CD4-positive, alpha-beta T cell treated with Interleukin-4 for 1 hour (primary cell): ENCODE measurements at places on chromosomes 11 and 22.

DNA sequence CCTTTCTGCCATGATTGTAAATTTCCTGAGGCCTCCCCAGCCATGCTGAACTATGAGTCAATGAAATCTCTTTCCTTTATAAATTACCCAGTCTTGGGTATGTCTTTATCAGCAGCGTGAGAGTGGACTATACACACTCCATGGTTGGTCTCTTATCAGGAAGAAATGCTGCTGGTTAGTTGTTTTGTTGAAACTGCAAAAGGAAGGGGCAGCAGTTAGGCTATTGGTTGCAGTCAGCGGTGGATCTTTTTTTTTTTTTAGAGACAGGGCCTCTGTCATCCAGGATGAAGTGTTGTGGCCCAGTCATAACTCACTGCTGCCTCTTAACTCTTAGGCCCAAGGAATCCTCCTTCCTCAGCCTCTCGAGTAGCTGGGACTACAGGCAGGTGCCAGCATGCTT is 51.7 kb downstream of the HSD17B12 start:
- no peak for DNase-seq

GRCh38 chr11:3086671-3087150 is 29.5 kb upstream of the CARS1 start:
- DNase-seq = no peak

DNA sequence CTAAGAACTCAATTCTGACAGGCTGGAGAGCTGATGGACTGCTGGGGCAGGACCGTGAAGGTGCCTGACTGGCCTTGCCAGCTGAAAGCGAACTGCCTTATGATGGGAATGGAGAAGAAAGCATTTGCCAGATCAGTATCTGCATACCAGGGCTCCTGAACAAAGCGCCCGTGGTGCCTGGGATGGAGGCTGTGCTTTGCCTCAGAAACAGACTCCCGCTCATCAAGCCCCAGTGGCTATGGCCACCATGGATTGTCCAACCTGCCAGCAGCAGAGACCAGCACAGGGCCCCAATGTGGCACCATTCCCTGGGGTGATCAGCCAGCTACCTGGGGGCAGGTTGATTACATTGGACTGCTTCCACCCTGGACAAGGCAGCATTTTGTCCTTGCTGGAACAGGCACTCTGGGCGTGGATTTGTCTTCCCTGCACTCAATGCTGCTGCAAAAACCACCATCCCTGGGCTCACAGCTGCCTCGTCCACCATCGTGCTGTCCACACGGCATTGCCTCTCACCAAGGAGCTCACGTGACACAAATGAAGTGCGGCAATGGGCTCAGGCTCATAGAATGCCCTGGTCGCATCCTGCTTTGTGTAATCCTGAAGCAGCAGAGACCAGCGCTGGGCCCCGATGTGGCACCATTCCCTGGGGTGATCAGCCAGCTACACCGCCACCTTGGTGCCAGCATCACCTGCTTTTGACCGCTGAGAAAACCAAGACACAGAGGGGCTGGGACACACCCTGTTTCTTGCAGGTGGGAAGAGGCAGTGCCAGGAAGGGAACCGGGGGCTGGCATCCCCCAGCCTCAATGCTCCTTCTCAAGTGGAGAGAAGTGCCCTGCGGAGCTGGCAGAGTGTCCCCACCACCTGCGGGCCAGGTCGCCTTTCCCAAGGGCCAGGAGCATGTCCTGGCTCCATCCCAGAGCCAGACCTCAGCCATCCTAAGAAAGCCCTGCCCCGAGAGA is 1367.5 kb downstream of the BRD1 start:
- no peak for DNase-seq

GRCh38 chr11:57786436-57786835 is 24.8 kb downstream of the CTNND1 start:
- DNase-seq = no peak

- no peak for DNase-seq
These were observed 3.7 kb downstream of the OMP start for GRCh38 chr11:77106321-77106720.

- no peak for DNase-seq
These were observed 1196.3 kb downstream of the BRD1 start for GRCh38 chr22:48631288-48631863.

GRCh38 chr11:43282607-43283440 is 29.0 kb upstream of the API5 start:
- peak; percentile 20 for DNase-seq

DNA sequence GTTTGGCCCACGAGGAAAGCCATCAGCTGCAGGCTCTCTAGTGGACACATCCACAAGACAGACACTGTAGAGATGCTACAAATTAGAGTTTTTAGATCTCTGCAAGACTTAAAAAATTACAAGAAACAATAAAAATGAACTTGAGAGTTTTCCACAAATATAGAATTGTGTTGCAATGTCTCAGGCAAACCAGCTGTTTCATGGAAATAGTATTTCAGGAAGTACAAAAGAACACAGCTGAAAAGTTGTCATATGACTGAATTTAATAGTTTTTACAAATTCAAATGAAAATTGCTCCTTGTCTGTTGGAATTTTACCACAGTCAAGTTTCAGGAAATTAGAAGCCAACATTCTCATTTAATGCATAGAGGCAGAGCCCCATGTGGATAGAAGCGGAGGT is 184.5 kb upstream of the PITPNB start:
- no peak for DNase-seq

DNA sequence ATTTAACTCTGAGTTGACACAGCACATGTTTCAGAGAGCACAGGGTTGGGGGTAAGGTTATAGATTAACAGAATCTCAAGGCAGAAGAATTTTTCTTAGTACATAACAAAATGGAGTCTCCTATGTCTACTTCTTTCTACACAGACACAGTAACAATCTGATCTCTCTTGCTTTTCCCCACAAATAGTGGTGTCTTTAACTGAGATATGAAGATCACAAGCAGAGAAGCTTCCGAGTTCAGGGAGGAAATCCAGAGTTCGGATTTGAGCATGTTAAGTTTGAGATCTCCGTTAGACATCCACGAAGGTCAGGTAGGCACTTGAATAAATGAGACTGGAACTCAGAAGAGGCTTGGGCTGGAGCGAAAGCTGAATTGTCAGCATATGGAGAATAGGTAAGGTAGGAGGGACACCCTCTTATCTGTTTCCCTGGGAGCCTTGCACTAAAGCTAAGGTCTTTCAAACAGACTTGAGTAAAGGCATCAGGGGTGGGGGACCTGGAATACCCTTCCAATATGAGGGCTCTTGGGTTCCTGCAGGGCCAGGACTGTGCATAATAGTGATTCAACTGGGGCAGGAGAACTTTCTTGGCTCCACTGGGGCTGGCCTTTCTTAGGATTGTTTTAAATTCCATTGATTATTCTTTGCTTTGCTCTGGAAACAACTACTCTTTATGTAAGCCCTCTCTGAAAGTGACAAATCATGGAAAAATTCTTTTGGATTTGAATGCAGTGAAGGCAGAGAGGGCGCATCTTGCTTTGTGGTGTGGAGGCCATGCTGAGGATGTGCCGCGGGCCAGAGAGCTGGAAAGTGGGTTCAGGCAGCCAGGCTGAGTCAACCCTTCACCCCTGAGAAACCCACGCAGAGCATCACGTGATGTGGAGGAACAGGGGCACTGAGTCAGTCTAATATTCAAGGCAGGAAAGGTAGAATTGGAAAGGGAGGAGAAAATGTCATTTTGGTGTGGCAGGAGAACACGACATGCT is 62.7 kb upstream of the AMPD3 start:
- DNase-seq = no peak

GRCh38 chr11:123434262-123434661 is 4.2 kb downstream of the GRAMD1B start:
- peak; percentile 45 for DNase-seq

DNA sequence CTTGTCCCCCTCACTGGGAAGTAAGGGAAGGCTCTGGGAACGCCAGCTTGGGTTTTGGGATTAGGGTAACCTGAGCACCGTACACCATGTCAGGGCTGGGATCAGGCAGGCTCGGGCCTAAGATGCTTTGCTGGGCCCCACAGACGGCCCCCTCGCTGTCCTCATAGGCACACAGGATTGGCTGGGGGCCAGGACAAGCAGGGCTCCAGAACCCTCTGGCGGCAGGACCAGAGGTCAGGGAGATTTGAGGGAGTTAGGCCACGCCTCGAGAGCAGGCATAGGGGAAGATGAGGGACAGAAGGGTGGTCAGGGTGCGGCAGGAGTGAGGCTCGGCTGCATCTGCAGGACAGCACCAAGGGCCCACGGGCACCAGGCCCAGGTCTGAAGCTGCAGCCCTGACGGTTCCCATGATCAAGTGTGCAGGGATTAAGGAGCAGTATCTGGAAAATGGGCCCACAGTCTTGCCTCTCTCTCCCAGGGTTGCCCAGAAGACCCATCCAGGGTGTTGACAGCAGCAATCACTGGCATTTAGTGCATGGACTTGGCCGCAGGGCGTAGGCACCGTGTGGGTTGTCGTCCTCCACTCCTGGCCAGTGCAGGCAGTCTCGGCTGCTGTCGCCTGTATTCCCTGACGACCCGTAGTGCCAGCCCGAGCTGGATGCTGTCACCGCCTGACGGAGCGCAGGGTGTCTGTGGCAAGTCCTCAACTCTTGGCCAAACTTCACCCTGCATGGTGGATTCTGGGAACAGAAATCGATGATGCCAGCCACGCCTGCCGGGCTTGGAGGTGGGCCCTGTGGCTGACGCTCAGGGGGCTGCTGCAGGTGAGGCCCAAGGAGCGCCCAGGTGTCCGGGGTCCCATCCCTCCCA is 15.7 kb upstream of the GNB1L start:
- peak; percentile 10 for DNase-seq

GRCh38 chr11:8749202-8749601 is 66.6 kb downstream of the RPL27A start:
- DNase-seq = no peak

DNA sequence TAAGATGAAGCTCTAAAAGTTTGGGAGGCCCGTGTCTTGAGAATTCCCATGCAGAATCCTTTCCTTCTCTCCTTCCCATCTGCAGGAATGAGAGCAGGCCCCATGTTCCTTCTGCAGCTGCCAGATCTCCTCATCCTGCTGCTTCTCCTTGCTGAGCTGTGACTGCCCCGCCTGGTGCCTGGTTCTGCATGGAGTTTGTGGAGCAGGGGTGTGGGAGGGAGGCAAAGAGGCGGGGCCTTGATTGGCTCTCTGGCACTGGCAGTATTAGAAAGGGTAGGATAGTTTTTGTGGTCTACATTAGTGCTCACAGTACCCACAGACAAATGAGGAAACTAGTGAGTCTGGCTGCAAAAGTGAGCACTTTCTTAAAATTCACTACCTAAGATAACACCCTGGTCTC is 91.1 kb upstream of the CLPB start:
- DNase-seq = no peak

DNA sequence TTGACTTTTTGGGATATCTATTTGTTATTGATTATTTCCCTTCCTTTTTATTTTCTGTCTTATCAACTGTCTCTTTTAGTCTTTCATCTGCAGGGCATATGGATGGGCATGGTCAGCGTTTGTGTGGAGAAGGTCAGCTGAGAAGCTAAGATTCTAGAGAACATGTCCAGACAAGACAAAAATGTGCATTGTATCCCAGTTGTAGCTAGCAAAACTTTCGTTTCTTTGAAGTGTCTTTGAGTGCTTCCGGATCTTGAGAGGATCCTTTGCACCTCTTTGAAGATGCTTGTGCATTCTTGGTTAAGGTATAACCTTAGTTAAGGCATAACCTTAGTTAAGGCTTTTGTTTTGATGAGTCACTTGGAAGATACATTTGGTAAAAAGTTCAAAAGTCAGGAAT is 329.9 kb upstream of the LRRC4C start:
- no peak for DNase-seq

GRCh38 chr11:130631119-130631518 is 182.7 kb downstream of the ADAMTS15 start:
- no peak for DNase-seq

- no peak for DNase-seq
These were observed 552 bp downstream of the RIN1 start for GRCh38 chr11:66335531-66336233.

DNA sequence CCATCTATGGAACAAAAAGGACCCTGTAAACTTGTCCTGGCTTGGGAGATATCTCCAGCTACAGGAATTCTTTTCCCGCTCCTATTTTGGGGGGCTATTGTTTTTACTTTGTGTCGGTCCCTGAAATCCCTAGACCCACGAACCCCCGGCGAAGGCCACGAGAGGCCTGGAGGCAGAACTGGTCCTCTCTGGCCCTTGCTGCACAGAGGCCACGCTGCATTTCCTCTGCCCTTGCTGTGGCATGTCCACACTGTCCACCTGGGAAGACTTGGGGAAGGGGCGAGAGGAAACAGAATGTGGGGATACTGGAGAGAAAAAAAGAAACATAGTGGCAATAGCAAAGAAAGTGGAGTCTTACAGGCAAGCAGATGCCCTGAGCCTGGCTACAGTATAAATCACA is 2.3 kb upstream of the ANO1 start:
- DNase-seq = no peak

DNA sequence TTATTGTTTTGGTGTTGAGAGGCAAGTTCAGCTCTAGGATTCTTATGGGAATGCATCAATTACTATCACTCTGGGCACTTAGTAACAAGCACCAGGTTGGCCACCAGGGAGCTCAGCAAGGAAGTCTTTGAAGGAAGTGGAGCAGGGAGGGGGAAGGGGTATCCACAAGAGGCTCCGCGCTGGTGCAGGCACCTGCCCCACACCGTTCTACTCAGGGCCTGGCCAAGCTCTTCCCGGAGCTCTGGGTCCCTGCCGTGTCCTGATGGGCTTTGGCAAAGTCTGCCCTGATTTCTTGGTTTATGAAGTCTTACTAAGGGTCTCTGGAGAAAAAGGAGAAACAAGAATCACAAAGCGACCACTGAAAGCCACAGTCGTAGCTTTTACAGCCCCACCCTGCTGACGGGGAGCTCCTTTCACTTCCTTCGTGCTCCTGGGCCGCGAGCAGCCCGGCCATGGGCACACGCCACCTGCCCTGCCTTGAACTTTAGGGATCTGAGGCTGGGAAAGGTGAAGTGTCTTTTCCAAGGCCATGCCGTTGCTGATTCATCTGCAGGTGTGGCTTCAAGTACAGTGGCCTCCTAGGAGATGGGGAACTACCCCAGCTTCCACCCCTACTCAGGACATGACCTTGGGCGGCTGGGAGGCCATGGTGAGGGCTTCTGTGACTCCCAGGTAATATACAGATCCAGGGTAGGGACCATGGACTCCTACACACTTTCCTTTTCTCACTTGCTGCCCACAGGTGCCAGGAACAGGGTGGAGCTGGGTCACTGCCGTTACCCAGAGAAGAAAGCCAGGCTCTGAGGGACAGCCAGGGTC is 15.9 kb upstream of the LRRC32 start:
- peak; percentile 13 for DNase-seq

GRCh38 chr11:118153516-118153915 is 893 bp upstream of the SCN4B start:
- no peak for DNase-seq

GRCh38 chr22:33909075-33909458 is 11.2 kb downstream of the LARGE1 start:
- DNase-seq = no peak
